ENCODE measurements at places on chromosomes 7 and 10.
A peak's percentile ranks its signal among the peaks of the same experiment; 100 is the strongest.

DNA sequence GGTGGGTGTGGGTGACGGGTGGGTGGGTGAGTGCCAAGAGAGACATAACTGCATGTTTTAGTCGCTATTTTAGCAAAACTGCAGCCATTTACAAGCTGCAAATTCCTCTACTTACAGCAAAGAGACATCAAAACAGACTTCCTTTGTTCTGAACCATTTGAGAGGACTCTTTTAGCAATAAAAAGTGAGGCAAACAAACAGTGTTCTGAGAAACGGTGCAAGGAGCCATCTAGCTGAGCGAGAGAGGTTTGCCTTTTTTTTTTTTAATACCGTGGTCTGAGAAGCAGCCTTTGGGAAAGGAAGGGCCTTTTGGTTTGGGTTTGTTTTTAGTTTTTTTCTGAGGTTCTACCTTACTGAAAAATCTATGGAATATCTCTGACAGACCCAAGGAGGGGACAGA is 62.9 kb downstream of the SCRN1 start:
- DNase-seq, result no peak

DNA sequence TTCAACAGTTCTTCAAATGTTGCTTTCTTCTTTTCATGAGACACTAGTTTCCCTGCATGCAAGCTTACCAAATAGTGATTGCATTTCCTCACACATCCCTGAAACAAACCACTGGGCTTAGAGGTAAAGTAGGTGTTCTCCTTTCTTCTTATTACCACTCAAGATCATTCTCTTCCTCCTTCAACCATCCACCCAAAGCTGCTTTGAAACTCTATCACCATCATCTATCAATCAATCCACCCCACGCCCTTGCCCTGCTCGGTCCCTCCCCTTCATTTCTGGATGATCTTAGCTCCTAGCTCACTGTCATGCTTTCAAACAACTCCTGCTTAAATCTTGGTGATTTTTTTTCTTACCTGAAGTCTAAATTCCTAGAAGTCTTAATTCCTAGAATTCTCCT is 18.9 kb downstream of the HYCC1 start:
- no peak for DNase-seq

DNA sequence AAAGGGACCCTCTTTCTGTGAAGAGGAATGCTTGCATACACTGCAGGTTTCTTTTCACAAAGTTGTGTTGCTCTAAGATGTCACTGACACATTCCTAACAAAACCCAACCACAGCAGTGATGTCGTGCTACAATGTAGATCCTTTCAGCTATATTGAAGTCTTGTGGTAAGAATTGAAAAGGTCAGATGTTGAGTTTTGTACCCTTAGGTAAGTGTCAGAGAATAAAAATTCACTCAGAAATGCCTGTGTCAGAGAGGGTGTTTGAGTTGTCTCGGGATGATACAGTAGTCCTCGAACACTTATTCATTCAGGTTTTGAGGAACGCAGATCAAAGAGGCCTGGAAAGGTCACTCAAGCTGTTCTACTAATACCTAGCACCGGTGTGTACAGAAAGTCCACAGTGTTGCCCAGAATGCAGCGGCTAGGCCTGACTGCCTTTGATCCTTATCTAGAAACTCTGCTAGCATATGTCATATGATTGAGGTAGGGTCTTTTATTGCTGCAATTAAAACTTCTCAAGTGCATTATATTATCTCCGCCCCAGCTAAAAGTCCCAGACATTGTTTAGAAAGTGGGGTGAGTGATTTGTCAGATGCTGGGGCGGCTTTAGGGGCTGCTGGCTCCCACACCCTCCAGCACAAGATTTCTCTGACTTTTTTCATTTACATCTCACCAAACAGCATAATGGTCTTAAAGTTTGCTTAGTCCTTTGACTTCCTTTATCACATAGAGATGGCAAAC is 26.0 kb downstream of the RNF32 start:
- DNase-seq, result no peak

DNA sequence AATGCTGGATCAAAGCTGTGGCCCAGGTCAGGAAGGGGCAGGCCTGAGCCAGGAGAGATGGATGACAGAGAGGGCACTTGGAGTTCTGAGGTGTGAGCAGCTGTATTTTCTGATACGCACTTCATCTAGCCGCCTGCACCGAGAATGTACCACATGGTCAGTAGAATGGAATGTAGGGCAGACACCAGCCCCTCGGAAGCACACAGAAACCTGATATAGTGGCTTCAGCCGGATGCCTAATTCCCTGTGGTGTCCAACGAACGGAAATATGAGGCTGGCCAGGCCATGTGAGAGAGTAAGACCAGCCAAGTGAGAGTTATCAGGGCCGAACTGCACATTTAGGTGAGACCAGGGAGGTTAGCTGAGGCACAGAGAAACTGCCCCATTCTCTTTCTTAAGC is 46.7 kb upstream of the PLCE1 start:
- no peak for DNase-seq

DNA sequence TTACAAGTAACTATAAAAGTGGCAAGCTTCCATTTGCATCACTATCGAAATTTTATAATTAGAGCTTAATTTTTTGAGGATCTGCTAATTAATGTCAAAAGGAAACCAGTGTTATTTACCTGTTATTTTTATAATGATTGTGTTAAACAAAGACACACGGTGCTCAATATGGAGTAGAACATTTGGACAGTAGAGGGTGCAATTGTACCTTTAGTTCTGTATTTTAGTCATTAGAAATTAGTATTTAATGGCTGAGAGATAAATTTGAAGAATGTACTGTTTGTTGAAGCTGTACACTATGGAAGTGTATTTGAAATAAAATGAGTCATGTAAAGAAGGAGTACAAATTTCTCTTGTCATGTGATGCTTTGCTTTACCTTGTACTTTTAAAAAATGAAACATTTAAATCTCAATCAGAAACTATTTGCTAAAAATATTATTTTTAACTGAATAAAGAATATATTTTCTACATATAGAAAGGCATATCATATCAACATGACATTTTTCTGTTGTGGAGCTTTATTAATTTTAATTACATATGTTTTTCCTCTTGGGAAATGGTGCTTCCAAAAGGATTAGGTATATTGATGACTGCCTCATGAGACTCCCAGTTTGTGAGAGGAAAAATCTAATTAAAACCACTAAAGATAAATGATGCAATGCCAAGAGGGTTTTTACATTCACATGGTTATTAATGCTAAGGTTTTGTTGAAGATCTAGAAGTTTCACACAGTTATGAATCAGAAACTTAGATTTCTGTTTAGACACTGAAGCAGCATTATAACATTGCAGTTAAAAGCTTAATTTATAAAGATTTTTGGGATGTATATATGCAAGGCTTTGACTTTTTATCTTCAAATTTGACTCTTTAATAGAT is 10.4 kb upstream of the PRKG1 start:
- no peak for DNase-seq

- DNase-seq, result no peak
Observed at GRCh38 chr7:153188630-153189029, 429.1 kb downstream of the ACTR3B start.

GRCh38 chr7:135428011-135428410 is 81.9 kb downstream of the CNOT4 start:
- no peak for DNase-seq

- no peak for DNase-seq
Observed at GRCh38 chr10:43347997-43348396, 23.4 kb upstream of the FXYD4 start.

- no peak for DNase-seq
Observed at GRCh38 chr7:20302891-20303290, 27.8 kb upstream of the ITGB8 start.

DNA sequence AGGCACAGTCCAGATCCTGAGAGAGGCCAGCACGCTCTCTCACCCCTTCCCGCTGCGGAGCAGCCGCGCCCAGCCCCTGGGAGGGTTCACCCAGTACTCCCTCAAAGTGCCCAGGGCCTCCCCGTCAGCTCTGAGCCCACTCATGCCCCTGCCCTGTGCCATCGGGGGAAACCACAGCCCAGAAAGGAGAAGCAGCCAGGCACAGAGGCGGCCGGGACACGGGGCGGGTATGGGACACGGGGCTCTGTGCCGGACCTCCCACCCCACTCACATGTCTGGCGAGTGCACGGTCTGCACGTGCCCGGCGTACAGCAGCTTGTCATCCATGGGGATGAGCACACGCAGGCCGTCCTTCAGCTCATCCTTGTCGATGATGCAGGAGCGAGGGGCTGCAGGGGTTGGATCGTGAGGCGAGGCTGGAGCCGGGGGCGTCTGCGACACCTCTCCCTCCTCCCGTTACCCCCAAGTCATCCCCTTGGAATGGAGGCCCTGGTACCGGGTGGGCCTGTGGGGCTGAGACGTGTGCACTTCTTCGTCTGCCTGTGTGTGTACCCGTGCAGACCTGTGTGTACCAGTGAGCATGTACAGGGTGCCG is 38.2 kb downstream of the SLC29A4 start:
- DNase-seq, result no peak

GRCh38 chr7:55120074-55120473 is 101.3 kb downstream of the EGFR start:
- no peak for DNase-seq

GRCh38 chr7:87852306-87852705 is 23.9 kb downstream of the SLC25A40 start:
- DNase-seq, result no peak

GRCh38 chr7:95317546-95317945 is 6.8 kb downstream of the PON1 start:
- DNase-seq, result no peak

- DNase-seq, result peak; percentile 79
Observed at GRCh38 chr10:70584909-70585544, 17.5 kb downstream of the PRF1 start.

DNA sequence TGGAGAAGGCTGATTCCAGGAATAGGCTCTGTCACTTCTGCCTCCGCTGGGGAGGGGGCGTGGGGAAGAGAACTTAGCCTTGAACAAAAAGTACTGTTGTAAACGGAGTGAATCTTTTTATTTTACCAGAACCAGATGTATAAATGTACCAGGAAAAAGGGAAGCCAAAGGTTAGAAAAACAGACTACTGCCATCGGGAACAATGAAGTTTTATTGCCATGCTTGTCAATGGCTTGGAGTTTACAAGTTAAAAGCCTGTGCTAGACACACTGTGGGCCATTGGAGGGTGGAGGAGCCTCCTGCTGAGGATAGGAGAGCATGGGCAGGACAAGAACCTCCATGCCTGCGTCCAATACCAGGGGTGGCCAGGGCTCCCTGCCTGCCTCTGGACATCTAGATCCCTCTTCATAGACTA is 161.7 kb upstream of the LYZL2 start:
- no peak for DNase-seq

DNA sequence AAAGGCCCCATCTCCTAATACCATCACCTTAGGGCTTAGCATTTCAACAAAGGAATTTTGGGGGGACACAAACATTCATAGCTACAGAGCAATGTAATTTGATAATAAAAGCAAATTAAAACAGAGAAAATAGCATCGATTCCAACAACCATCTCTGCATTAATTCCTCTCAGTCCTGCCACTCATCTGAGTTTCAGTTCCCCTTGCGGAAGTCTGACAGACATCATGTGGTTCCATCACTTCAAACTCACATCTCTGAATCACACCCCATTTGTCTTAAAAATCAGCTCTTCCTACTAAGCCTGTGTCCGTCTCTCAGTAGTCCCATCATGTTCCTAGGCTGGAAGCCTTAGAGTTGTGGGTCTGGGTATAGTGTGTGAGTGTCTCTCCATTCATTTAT is 3.6 kb downstream of the ADCK2 start:
- DNase-seq, result no peak

DNA sequence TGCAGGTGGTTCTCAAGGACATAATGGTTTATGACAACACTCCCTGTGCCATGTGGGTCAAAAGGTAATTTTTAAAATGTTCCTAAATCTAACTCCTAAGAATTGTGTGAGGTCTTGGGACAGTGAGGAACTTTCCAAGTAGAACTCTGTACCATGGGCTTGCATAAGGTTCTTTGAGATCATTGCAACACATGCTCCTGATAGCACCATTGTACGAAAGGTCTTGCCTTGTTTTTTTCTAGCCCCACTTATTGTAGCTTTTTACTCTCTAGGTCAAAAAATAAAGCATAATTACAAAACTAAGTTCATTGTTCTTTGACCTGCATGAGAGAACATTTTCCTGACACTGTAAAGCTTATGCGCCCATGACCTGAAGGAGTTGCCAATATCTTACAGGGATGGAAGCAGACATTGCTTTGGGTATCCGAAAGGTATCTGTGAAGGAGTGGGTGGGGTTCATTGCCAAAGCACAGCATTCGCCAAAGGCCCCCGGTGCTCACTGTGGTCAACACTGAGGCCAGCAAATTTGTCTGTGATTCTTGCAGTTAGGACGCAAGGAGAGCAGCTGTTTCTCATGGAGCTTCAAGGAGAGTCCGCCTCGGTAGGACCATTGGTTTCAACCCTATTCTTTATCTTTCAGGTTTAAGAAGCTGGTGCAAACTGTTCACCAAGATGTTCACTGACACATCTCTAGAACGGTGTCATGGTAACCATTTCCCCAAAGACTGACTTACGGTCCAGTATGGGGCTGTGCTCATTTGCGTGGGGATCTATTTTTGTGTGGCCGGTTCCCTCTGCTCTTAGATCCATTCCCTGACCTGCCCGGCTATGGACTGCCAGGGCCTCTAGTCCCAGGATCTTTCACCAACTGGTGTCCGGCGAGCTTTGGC is 7.6 kb upstream of the PRKAG2 start:
- no peak for DNase-seq

GRCh38 chr10:59176241-59177030 is at the start of gene PHYHIPL:
TSS of gene PHYHIPL (plus strand) at chr10:59176643. CDS start at chr10:59176854, 211 bp downstream.
- peak; percentile 35 for DNase-seq

DNA sequence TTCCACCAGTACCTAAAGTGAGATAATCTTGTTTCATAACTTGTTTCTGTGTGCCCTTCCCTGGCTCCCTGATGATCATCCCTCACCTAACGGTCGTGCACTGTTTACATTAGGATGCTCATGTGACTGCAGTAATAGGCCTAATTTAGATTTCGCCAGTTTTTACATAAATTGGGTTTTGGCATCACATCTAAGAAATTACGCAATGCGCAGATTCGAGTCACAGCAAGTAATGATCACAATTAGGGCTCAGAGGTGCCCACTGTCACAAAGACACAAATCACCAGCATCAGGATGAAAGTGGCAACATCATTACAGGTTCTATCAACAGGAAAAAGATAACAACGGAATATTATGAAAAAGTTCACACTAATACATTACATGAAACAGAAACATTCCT is 94.7 kb downstream of the LARP4B start:
- no peak for DNase-seq

Data from NCI-H187 (cell line).